Mesothelial cell of epicardium (in vitro differentiated cells): ENCODE measurements at places on chromosomes 7 and 10. TPM values are rescaled to one million over a fixed set of nuclear protein-coding genes. Genes with fewer than 3 reads are reported as not detected.

DNA sequence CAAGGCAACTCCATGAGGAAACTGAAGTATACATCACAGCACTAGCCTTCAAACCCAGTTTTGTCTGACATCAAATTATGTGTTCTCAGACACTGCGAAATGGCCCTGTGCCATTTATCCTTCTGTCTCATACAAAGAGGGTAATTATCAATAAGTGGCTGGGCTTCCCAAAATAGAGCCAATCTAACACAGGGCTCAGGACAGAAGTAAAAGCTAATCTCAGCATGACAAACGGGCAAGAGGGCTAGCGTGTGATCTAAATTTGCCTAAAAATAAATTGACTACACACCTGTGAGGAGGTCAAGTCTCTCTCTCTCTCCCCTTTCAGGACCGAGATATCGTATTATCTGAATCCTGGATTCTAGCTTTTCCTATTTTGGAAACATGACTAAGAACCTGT, 67.2 kb downstream of the DGKB start:
- no peak for DNase-seq

GRCh38 chr7:46776790-46777189, 805.1 kb downstream of the TNS3 start:
- no peak for DNase-seq

GRCh38 chr7:80603940-80604339, 34.5 kb upstream of the CD36 start:
- no peak for DNase-seq

GRCh38 chr7:128405471-128406313, 4.1 kb downstream of the IMPDH1 start:
- DNase-seq = peak; percentile 56

DNA sequence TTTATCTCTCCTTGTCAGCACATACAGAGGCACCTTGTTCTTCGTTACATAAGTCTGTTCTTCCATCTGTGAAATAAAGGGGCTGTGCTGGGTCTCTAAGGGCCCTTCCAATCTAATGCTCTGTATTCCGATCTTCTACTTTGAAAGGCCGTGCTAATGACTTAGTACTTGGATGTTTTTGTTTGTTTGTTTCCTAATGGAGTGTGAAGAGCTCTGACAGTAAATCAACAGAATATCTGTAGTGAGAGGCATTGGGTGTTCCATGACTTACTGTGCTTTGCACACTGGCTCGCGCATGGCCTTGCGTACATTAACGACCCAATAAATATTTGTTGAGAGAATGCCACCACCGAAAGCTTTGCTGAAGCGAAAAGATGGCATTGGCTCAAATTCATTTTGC, 162.1 kb downstream of the CHN2 start:
- no peak for DNase-seq

DNA sequence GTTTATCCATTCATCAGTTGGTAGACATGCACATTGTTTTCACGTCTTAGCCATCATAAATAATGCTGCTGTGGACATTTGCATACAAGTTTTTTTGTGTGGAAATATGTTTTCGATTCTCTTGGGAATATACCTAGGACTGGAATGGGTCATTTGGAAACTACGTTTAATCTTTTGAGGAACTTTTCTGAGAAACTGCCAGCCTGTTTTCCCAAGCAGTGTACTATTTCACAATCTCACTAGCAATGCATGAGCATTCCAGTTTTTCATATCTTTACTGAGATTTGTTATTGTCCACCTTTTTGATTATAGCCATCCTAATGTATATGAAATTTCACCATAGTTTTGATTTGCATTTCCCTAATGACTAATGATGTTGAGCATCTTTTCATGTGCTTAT, 95.7 kb upstream of the JAZF1 start:
- DNase-seq = no peak

- no peak for DNase-seq
Measured at GRCh38 chr7:17912050-17912449, 28.2 kb downstream of the SNX13 start.

The HERPUD2 gene
- total RNA-seq = 32.4 to 35.0 TPM (median 34.5 TPM) in 3 replicates

The TMEM176B gene
- 1.9 to 2.8 TPM (median 2.3 TPM) in 3 replicates for total RNA-seq

The MNX1 gene
- not detected in 3 replicates for total RNA-seq

The CXCL12 gene
- total RNA-seq = 42.4 to 48.4 TPM (median 45.8 TPM) in 3 replicates

The MACROH2A2 gene
- 122 to 128 TPM (median 125 TPM) in 3 replicates for total RNA-seq

The PTN gene
- 145 to 179 TPM (median 164 TPM) in 3 replicates for total RNA-seq

The GIMAP4 gene
- total RNA-seq = not detected in 3 replicates

The CCDC3 gene
- total RNA-seq = 5.2 to 5.7 TPM (median 5.4 TPM) in 3 replicates
